NAMALWA (cell line): ENCODE measurements at places on chromosomes 5 and 9.

GRCh38 chr5:121887727-121888126 lies 36.0 kb downstream of the FTMT start:
- DNase-seq = no peak

GRCh38 chr5:150763023-150763769 lies 4.4 kb upstream of the DCTN4 start:
- DNase-seq = no peak

DNA sequence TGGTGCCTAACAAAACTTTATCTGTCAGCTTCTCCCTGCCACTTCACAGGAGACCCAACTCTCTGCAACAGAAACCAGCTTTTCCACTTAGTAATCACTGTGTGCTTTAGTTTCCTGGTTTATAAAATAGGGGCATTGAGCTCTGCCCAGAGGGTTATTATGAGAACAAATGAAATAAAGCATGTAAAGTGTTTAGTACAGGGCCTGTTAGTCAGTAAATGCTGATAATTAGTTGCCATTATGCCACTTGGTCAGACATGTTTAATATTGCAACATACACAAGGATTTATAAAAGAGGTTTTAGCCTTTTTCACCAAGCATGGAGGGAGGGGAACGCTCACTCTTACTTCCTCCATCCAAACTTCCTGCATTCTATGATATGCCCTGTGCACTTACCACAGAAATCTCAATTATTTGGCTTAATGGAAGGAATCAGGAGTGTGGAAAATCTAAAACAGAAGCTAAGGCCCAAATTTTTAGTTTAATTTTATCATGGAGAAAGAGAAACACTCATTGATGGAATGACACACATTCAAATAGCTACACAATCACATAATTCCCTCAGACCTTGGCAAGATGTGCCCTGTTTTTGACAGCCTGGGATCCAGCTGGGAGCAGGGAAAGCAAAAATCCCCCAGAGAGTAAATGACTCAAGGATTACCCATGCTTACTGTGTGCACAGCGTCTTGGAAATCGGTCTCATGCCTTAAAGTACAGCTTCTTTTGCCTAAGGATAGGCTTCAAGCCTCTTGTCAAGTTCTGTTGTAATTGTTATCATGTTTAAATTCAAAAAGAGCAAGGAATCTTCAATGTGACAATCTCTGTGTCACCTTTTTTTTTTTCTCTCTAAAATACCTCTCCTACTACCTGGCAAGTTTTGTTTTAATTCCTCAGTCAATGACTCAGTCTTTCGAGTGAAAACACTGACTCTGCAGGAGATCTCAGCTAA lies 34.0 kb downstream of the ZNF474 start:
- no peak for DNase-seq

DNA sequence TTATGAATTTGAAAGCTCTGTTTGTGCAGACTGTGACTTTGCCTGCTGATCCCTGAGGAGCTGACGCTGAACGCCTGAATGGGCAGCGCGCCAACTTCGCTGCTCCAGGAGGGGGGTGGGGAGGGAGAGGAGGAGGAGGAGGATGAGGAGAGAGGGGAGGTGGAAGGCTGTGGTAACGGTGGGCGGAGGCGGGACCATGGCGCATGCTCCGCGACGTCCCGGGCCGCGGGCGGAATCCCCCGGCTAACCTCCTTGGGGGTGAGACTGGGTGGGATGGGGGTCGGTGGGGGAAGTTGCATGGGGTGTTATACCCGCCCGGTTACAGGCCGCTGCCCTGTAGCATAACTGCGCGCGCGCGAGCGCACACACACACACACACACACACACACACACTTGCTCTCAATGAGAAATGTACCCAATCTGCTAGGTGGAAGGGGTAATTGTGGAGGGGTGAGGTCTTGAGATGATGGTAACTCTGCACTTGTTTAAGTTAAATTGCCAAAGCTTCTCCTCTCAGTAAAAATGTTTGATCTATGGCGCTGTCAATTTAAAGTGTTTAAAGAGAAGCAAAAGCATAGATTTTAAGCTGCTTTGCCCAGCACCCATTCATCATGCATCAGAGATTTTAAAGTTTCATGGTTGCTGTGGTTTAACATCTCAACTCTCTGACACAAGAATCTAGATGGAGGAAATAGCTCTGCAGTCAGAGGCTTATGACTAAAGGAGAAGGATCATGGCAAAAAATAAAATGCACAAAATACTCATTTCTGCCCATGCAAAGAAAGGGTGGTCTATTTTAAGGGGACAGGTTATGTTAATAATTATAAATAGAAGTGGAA lies 76.6 kb upstream of the TBCA start:
- DNase-seq = peak; percentile 82

- DNase-seq = no peak
Observed at GRCh38 chr9:99725852-99726251, 95.8 kb upstream of the NR4A3 start.

GRCh38 chr5:112138526-112138925 lies 280.6 kb downstream of the EPB41L4A start:
- DNase-seq = no peak

GRCh38 chr5:103298117-103298516 lies 39.6 kb downstream of the MACIR start:
- DNase-seq = no peak

DNA sequence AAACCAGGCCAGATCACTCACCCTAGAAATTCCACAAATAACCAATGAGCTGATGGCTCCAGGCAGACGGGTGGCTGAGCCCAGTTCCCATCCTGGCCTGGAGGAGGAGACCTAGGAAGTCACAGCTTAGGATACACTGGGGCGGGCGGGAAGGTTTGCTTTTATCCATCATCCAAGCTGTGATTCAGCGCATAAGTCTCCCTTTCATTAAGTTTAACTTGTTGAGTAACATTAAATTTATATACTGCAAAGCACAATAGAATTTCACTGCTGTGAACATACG lies 55.7 kb downstream of the THBS4 start:
- no peak for DNase-seq

DNA sequence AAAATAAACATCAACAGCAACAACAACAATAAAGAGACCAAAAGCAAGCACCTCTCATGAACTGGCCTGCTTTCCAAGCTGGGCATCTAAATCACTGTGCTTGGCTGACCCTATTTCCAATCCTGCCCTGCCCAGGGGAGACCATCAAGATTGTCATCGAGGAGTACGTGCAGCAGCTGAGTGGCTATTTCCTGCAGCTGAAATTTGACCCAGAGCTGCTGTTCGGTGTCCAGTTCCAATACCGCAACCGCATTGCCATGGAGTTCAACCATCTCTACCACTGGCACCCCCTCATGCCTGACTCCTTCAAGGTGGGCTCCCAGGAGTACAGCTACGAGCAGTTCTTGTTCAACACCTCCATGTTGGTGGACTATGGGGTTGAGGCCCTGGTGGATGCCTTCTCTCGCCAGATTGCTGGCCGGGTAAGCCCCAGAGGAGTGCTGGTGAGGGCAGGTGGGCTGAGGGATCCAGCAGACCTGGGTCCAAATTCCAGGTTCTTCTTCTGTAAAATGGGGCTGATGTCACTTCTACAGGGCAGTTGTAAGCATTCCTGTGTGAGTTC lies 15.6 kb downstream of the PTGS1 start:
- no peak for DNase-seq

- DNase-seq = no peak
Observed at GRCh38 chr5:172540099-172540870, 86.0 kb upstream of the SH3PXD2B start.

- DNase-seq = no peak
Observed at GRCh38 chr5:31741496-31741895, 102.6 kb downstream of the PDZD2 start.

DNA sequence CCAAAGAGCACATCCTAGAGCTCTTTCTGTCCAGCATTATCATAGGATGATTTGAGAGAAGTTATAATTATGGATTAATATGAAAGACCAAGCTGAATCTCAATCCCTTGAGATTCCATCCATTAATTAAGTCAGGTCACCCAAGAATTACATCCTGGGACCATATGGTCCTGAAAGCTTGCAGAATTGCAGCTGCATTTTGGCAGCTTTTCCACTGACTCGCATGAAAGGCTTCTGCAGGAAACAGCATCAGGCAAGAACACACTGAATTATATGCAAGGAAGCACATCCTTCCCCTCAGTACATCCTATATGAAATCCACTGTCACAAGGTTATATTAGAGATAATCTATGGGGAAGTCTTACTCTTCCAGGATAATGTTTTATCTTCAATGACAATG lies 109.1 kb upstream of the CTNND2 start:
- DNase-seq = no peak

- DNase-seq = no peak
Observed at GRCh38 chr5:56143373-56143714, 89.8 kb downstream of the ANKRD55 start.
